Epithelial cell of esophagus (primary cell): ENCODE measurements at places on chromosomes 3 and 15.

DNA sequence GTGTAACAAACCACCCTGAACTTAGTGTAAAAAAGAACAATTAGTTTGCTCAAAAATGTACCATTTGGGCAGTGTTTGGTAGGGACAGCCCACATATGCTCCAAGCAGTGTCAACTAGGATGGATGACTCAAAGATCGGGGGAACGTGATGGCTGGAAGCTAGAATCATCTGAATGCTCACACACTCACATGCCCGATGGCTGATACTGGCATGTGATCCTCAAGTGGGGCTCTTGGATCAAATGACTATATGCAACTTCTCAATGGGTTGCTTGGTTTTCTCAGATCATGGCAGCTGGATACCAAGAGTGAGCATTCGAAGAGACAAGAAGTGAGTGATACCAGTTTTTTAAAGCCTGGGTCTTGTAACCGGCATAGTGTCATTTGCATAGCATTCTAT is 335.9 kb upstream of the KCNMB2 start:
- no peak for DNase-seq

DNA sequence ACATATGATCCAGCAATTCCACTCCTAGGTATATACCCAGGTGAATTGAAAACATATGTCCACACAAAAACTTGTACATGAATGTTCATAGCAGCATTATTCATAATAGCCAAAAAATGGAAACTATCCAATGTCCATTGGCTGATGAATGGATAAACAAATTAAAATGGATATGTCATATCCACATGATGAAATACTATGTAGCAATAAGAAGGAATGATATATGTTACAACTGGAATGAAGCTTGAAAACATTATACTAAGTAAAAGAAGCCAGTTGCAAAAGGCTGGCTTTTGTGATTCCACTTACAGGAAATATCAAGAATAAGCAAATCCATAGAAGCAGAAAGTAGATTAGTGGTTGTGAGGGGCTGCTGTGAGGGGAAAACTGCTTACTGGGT is 33.7 kb downstream of the BNC1 start:
- peak; percentile 68 for DNase-seq

- peak; percentile 81 for DNase-seq
Measured at GRCh38 chr15:79863886-79864285, 32.9 kb downstream of the MTHFS start.

- DNase-seq = no peak
Measured at GRCh38 chr3:101631098-101631796, 45.7 kb downstream of the ZBTB11 start.

GRCh38 chr15:87394676-87395075 is 861.9 kb downstream of the NTRK3 start:
- peak; percentile 8 for DNase-seq

- peak; percentile 93 for DNase-seq
Measured at GRCh38 chr3:74443102-74443501, 171.4 kb downstream of the CNTN3 start.
